ENCODE measurements at places on chromosomes 1 and 21.

DNA sequence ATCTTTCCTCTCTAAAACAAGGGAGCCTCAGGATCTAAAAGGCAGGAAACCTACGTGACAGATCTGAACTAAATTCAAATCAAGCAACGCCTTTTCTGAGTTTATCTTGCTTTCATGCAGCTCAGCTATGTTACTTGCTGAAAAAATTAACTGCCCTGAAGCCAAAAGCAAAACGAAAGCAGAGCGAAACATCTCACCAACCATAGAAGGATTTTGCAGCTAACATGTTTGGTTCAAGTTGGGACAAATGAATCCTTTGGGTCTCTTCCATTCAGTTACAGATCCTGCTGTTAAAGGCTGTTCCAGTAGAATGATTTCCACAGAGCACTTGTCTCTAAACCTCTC is 482 bp downstream of the SLC2A5 start:
- DNase-seq = no peak

- DNase-seq = no peak
Observed at GRCh38 chr1:1345384-1345783, 3.8 kb downstream of the DVL1 start.

DNA sequence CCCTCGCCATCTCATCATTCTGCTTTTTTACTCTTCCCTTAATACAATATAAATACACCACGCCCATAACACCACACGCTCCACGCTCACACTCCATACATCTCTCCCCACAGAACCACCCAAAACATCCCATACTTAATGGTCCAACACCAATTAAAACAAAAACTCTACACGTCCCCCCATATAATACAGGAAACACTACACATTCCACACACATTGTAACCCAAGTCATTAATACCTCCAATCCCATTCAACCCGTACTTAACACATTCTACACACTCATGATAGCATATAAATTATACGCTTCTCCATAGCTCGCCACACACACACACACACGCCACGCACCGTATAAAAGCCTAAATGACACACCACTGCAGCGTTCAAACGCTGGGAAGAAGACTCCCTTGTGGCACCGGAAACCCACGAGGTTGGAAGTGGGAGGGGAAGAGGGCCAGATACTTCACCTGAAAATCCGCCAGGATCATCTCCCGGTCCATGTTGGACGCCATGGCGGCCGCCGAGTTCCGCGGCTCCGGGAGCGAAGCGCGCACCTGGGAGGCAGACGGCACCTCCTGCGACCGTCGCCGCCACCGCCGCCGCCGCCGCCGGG is 659 bp downstream of the FAF1 start:
- no peak for DNase-seq

DNA sequence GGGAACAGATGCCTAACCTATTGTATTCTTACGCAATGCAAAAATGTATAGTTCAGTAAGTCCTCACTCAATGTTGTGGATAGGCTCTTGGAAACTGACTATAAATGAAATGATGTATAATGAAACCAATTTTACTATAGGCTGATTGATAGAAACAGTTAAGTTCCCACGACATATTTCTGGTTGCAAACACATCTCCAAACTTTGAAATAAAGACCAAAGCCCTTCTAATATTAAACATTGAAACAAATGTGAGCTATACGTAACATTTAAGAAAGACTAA is 29.1 kb downstream of the MAP3K21 start:
- DNase-seq = no peak

- no peak for DNase-seq
Observed at GRCh38 chr1:27366411-27367159, at the start of gene MAP3K6. TSS of gene MAP3K6 (minus strand) at chr1:27366961. CDS start at chr1:27366597, 364 bp downstream.

DNA sequence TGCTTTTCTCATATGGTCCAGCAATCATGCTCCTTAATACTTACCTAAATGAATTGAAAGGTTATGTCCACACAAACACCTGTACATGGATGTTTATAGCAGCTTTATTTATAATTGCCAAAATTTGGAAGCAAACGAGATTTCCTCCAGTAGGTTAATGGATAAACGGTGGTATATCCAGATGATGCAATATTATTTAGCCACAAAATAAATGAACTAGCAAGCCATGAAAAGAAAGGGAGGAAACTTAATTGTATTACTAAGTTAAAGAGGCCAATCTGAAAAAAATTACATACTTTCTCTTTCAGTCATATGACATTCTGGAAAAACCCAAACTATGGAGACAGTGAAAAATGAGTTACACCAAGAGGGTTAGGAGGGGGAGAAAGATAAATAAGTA is 76.3 kb upstream of the LRRC7 start:
- DNase-seq = no peak

DNA sequence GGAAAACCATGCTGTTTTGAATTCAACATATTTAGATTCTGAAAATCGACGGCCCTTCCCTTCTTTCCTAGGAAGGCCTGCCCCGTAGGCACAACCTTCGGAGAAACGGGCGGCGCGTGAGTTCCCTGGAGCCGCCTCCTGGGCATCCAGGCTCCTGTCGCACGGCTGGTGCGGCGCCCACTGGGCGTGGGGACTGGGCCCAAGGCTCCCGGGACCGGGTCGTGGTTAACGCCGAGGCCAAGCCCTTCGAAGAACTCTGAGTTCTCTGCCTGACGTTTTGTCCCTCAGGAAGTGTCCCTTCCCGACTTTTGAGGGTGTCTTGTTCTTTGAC is 19.2 kb upstream of the TBX15 start:
- no peak for DNase-seq

GRCh38 chr1:212688341-212689047 is 11.1 kb downstream of the BATF3 start:
- DNase-seq = no peak

DNA sequence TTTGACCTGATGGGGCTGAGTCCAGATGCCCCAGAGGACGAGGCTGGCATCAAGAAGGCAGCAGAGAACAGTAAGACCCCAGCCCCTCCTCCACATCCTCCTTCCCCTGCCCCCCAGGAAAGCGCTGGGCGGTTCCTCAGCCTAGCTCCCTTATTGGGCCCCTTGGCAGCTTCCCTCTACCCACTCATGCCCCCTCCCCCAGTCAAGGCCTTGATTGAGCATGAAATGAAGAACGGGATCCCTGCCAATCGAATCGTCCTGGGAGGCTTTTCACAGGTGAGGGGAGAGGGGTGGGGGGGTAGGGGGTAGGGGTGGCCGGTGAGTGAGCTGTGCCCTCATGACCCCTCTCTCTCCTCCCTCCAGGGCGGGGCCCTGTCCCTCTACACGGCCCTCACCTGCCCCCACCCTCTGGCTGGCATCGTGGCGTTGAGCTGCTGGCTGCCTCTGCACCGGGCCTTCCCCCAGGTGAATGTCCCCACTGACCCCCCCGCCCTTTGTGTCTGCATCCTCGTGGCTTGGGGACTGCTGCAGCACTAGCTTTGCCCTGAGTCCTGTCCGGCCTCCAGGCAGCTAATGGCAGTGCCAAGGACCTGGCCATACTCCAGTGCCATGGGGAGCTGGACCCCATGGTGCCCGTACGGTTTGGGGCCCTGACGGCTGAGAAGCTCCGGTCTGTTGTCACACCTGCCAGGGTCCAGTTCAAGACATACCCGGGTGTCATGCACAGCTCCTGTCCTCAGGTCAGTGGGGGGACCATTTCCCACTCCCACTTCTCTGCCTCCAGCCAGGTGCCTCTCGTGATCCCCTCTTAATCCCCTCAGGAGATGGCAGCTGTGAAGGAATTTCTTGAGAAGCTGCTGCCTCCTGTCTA is 3.2 kb downstream of the LYPLA2 start:
- no peak for DNase-seq

- DNase-seq = no peak
Observed at GRCh38 chr1:157968946-157969345, 24.5 kb upstream of the KIRREL1 start.

- DNase-seq = no peak
Observed at GRCh38 chr1:162191396-162192305, 122.2 kb downstream of the NOS1AP start.

GRCh38 chr1:10967090-10967489 is 45.4 kb upstream of the TARDBP start:
- DNase-seq = no peak

DNA sequence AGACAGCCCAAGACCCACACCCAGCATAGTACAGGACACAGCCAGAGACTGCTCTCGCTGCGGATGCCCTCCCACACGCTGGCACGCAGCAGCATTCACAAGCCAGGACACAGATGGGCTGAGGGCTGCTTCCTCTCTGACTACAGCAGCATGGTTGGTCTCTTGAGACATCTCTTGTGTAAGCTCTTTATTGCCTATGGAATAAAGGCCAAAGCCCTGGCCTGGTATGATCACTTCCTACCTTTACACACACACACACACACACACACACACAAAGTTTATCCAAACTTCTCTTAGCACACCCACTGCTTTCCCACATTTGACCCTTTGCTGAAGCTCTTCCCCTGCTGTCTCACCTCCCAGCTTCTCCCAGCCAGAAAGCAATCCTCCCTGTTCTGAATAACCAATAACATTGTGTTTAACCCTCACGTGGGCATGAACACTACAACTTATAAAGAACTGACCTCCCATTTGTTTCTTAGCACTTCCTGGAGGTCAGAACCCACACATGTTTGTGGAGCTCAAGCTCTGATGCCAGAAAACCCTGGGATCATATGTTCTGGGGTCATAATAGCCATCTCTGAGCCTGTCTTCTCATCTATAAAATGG is 1.2 kb upstream of the LUZP1 start:
- no peak for DNase-seq

DNA sequence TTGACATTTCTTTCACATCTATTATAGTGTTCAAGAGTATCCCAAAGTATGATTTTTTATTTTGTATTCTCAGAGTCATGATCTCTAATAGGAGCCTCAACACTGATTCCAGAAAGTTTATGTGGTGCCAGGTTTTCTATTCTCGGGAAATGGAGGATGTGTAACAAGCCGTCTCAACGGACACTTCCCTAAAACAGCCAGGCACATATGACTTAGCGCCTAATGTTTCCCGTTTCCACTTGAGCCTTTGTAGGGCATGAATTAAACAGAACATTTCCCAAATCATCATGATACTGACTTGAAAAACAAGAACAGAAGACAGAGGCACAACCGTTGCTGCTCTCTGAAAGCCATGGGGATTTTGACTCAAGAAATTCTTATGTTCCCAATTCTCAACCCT is 8.0 kb downstream of the CYYR1 start:
- DNase-seq = no peak

DNA sequence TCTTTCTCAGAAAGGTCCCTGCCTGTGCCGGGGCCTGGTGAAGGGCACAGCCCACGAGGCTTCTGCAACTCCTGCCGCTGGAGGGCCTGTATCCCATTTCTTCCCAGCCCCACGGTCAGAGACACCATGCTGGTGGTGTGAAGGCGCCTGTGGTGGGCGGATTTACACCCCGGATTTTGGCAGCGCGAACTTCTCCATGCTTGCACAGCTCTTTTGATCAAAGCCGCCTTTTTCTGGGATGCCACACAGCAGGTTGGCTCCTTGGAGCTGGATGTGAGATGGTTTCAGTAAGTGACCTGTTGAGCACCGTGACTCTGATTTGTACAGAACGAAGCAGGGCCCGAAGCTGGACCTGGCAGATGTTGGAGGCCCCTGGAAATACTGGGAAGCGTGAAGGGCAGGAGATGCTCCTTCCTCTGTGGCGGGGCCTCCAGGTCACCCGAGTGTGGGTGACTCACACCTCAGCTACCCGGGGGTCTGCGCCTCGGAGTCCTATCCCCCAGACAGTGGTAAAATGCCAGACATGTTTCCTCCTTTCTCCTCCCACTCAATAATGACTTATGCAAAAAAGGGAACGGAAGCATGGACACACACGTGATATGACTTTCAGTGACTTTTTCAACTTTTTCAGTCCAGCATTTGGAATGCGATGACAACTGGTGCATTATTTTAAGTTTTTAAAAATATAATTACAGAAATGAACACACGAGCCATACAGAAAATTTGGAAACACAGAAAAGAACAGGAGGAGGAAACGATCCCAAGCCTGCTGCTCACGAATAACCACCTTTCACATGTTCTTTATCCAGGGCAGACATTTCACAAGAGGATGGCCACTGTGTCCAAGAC is 9.0 kb downstream of the UMODL1 start:
- DNase-seq = no peak

DNA sequence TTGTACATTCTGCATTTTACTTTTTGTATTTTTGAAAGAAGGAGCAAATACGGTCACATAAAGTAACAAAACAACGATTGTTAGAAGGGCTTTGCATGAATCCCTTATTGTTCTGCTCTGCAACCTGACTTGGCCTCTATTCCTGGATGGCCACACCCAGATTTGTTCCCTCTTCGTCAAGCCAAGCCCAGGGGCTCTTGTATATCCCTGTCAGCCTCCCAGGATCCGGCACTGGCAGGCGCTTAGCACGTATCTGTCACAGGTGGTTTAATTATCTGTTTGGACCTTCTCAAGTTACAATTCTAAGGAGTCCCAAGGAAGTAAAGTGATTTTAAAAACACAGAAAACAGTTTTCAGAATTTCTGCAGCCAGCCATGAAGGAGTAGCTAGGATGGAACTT is 28.0 kb downstream of the CRYAA start:
- no peak for DNase-seq

Measured in stimulated activated CD8-positive, alpha-beta memory T cell treated with anti-CD3 and anti-CD28 coated beads, Interleukin-15, amount 100 ng/mL, for 24 hours (primary cell).